CD4-positive, alpha-beta T cell treated with Interleukin-15 for 4 hours (primary cell): ENCODE measurements at places on chromosomes 3 and 15.

- no peak for DNase-seq
These were observed 74.7 kb downstream of the PPARG start for GRCh38 chr3:12363397-12364195.

DNA sequence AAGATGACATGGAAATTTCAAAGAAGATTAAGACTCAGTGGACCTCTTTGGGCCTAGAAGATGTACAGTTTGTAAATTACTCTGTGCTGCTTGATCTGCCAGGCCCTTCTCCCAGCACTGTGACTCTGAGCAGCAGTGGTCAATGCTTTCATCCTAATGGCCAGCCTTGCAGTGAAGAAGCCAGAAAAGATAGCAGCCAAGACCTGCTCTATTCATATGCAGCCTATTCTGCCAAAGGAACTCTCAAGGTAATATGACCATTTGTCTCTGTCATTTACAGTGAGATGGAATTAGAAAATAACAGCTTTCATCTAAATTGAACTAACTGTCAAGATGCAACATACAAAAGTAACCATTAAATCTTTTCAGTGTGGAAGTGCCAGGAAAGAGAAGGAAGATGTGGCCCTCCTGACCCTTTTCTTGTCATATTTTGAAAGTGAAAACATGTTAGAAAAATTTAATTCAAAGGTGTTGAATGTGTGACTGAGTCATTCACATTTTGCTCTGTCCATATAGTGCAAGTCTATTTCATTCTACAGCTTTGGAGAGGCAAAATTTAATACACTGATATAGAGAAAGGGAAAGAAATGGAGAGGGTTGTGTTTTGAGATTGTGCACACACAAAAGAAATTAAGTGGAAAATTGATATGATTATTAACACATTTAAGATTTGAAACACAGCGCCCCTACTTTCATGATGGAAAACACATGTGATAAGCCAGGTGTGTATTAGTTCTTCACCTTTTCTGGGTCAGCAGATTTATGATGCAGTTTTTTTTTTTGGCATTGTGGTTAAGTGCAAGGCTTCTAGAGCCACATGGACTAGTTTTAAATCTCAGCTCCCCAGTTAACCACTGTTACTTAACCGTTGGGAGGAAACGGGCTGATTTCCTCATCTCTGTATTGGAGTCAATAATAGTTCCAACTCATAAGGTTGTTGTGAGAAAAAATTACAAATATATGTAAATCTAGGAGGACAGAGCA is 375.1 kb downstream of the NAALADL2 start:
- DNase-seq = no peak

DNA sequence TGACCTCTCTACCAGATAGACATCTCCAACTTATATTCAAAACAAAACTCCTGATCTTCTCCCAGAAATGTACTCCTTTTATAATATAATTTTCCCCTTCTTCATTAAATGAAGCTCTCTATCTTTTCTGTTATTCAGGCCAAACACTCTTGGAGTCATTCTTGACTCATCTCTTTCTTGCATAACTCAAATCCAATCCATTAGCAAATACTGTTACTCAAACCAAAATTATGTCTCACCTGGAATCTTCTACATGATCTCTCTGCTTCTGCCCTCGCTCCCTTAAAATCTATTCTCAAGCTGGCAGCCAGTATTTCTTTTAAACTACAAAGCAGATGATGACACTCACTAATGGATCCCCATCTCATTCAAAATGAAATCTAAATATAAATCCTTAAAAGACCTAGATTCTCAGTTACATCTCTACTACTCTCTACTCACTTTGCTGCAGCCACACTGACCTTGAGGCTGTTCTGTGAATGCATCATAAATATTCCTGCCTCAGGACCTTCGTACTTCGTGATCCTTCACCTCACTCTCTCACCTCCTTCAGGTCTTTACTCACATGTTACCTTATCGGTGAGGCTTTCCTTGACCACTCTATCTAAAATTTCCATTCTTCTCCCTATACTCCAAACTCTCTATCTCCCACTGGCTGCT is 160.9 kb downstream of the TBC1D5 start:
- DNase-seq = no peak

GRCh38 chr3:128730471-128730870 is 4.5 kb downstream of the RAB7A start:
- DNase-seq = no peak

DNA sequence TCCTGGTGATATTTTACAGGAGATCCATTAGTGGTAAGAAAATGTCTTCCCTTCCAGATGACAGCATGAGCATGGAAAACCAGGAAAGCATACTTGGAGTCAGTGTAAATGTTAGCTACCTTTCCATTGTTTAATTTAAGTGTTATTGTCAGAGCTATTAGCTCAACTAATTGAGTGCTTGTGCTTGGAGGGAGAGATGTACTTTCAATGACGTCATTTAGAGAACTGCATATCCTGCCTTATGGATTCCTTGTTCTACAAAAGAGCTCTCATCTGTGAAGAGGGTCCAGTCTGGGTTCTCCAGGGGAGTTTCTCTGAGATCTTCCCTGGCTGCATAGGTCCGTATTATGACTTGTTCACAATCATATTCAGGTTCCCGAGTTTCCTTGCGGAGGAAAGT is 687.2 kb downstream of the TBL1XR1 start:
- no peak for DNase-seq

DNA sequence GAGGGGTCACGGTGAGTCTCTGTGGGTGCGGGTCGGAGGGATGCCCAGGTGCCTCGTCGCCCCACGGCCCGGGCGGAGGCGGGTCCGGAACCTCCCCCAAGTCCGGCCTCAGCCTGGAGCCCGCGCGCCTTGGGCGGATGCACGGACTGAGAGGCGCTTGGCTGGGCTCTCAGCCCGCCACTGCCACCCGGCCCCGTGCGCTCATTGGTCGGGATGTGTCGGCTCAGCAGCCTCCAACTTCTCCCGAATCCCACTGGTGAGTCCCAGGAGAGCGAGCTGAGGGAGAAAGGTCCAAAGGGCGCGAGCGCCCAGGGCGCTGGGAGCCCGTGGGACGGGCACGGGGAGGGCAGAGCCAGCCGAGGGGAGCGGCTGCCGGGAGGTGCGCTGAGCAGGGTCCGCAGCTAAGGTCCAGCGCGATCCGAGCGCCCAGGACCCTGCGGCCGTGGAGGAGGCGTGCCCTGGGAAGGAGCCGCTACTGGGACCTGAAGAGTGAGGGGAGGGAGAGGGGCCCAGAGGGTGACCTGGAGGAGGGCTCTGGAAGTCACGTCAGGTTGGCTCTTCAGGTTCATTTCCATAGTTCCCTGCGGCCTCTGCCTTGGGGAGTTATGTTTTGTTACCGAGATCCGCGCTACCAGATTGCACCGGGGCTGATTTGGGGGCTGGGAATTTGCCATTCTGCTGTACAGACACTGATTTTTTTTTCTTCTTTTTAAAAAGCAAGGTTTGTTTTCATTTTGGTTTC is at the start of gene MME:
MME (plus strand) TSS at position 574 of the 742 bp plus-strand sequence. CDS start 3,849 bp downstream, outside the sequence.
- no peak for DNase-seq

- no peak for DNase-seq
These were observed 499.0 kb upstream of the ATP11B start for GRCh38 chr3:182294256-182294655.
